Stimulated activated CD8-positive, alpha-beta memory T cell treated with anti-CD3 and anti-CD28 coated beads, Interleukin-4, amount 100 ng/mL, for 1 hour (primary cell): ENCODE measurements at places on chromosomes 4 and X.

- DNase-seq = no peak
These were observed 235.6 kb upstream of the HHIP start for GRCh38 chr4:144410230-144410783.

DNA sequence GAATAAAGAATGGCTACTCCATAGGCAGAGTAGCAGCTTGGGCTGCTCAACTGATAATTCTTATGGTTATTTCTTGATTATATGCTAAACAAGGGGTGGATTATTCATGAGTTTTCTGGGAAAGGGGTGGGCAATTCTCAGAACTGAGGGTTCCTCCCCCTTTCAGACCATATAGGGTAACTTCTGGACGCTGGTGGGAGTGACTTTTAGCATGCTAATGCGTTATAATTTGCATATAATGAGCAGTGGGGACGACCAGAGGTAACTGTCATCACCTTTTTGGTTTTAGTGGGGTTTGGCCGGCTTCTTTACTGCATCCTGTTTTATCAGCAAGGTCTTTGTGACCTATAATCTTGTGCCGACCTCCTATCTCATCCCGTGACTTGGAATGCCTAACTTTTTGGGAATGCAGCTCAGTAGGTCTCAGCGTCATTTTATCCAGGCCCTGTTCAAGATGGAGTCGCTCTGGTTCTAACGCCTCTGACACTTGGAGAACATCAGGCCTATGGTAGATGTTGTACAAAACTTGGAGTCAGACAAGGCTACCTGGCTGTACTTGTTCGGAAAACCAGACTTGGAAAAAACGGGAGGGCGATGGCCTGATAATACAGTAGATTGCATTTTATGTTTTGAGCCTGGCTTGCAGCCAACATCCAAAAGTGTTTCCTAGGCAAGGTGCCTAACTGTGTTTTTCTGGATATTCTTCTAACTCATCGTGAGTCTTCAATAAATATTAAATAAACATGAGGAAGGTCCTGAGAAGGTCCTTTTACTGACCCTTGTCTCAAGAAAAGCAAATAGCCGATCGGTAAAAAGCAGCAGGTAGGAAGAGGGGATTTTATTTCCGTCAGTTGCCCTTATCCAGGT, 1.8 kb upstream of the TMEM164 start:
- no peak for DNase-seq

GRCh38 chr4:7779432-7779768, 160.3 kb downstream of the AFAP1 start:
- no peak for DNase-seq

DNA sequence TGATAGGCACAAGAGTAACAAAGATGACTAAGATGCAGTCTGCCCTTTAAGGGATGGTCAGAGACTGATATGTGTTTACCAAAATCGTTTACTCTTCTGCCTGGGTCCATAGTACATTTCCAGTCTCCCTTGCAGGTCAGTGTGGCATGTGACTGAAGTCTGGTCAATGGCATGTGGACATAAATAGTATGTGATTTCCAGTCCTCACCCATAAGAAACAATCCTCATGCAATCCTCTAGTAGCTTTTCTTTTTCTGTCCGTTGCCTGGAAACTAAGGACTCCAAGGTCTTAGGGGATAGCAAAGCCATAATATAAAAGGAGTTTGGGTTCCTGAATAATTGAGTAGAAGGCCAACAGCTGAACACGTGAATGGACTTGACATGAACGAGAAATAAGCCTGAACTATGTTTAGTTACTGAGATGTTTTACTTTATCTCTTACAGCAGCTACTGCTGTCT, 1.1 kb downstream of the SLC9B2 start:
- DNase-seq = no peak

GRCh38 chr4:76830964-76831703, 66.8 kb downstream of the SOWAHB start:
- DNase-seq = no peak

DNA sequence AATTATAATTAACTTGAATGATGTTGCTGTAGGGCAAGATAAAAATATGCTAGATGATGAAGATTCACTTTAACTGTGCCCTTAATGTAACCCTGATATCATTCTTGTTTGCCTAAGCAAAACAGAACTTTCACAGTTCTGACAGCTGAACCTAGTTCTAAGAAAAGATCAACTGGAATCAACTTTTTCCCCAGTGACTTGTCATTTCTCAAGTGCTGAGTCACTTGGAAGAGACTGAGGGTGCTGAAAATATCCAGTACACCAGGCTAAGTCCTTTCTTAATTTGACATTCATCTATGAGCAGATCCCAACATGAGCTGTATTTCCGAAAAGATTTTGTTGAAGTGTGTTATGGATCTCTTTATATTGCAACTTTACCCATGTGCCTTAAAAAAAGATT, 140.4 kb downstream of the MID1IP1 start:
- no peak for DNase-seq

DNA sequence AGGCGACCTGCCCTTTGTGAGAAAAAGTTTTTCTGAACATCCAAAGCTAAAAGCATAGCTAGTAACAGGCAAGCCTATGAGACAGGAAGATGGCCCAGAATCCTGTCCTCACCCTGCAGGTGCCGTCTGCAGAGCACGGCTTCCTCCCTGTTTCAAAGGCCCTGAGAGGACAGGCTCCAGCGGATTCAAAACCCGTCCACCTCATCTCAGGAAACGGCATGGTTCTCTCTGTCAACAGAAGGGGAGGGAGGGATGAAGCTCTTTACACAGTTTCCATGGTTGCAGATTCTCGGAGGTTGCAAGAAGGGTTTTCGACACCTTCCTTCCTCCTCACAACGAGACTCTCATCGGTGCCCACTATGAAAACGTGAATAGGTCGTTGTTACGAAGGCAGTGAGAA, 8.3 kb downstream of the PPP2R3B start:
- no peak for DNase-seq

- no peak for DNase-seq
These were observed 63.2 kb upstream of the TNIP3 start for GRCh38 chr4:121227341-121227792.

DNA sequence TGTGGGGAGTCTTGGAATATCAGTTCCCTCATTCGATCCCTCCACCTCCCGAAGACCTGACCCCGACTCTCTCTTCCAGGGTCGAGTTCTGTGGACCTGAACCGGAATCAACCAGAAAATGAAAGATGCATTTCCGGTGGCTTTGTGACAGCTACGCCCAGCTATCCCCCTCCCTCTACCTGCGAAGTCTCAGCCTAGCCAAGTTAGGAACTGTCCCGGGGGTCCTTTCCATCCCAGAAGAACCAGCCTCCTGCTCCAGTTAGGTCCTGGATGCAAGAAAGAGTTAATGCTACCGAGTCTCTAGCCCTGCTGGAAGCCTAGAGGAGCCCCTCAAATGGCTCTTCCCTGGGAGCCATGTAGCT, 13.4 kb upstream of the ETDC start:
- DNase-seq = no peak

DNA sequence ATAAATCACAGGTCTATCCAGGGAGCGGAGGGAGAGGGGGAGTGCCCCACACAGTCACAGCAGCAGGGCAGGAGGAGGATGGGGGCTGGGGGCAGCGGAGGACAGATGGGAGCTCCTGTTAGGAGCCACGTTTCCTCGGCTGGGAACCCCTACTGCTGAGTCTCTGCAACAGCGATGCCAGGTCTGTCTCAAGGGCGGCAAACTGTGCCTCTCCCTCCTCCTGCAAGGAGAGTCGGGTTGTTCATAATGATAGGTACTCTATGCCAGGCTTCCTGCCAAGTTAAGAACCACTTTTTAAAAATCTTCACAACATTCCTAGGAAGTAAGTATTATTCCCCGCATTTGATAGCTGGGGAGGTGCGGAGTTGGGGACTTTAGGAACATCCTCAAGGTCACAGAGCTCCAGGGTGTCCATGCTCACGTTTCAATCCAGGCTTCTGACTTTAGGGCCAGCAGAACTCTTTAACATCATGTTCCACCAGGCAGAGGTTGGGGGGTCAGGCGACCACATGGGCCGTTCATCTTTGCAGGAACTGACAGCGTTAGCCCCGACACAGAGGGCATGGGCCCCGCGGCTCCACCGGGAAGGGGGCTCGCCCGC, 98.3 kb upstream of the MAML3 start:
- DNase-seq = no peak

DNA sequence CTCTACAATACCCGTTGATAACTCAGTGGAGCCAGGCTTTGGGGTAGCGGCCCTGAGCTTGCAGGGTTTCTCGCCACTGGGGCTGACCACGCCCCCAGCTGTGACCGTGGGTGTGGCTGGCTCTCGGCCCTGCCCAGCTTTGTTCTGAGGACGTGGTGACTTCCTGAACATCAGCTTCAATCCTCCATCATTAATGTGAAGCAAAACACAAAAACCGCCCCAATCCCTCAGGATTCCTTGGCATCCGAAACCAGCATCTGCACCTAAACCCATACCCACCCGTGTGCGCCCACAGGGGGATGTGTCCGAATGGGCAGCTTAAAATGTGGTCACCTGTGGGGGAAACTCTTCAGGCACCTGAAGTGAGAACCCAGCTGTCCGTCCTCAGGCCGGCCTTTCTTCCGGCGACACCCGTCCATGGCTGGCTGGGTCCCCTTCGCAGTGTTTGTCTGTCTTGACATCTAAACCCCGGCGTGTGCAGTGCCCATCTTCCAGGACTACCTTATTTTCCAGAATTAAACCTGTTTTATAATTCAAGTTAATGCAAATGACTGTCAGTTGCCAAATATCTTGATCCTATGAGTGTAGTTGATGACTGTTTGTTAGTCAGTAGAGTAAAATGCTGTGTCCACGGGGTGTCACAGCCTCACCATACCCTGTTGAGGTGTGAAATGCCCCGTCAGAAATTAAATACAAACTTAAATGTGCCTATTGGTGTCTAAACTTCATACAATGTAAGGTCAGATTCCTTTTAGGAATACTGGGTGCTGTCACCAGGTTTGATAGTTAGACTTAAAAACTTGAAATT, 27.3 kb downstream of the NELFA start:
- DNase-seq = no peak

DNA sequence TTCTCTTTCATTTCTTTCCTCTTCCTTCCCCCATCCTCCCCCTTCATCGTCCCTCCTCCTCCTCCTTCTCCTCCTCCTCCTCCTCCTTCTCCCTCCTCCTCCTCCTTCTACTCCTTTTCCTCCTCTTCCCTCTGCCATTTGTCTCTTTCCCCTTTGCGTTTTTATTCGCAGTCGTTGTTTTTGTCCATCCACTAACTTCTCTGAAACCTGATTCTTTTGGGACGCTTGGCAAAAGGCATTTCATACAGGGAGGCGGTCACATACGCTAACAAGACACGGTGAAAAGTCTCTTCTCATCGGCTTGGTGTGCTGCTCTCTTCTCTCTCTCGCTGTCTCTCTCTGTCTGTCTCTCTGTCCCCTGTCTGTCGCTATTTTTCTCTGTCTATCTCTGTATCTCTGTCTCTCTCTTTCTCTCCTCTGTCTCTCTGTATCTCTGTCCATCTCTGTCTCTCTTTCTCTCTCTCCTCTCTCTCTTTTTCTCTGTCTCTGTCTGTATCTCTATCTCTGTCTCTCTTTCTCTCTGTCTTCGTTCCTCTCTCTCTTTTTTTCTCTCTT, 5.4 kb upstream of the SHOX start:
- DNase-seq = no peak

DNA sequence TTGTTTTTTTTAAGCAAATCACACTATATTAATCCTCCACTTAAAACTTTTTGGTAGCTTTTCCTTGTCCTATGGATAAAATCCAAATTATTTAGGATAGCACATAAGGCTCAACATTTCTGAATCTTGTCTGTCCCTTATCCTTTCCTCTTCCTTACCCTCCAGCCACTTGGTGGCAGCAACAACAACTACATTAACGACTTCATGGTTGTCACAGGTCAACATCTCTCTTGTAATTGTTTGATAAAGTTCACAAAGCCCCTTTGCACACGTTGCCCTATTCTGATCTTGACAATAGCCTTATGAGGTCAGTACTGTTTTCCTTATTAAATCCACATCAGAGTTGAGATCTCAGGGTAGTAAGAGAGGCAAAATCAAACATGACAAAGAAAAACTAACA, 269.0 kb upstream of the PABPC4L start:
- no peak for DNase-seq

GRCh38 chr4:1599491-1600210, 84.5 kb downstream of the FAM53A start:
- DNase-seq = no peak

DNA sequence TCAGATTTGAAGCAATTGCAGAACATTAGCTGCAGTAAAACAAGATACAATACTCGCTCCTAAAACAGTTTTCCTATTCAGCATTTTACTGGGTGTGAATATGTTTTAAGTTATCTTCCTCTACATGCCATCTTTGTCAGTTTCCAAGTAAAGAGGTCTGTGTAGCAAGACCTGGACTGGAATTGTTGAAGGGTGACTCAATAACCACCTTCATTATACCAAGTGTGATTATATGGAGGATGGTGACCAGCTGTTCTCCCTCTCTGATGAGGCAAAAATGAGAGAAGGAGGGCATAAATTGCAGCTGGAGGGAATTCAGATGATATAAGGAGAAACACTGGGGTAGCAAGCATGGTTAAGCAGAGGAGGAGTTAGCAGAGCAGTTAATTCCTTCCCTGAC, 922.1 kb upstream of the SLIT2 start:
- no peak for DNase-seq

GRCh38 chrX:27715610-27716009, 92.2 kb upstream of the MAGEB10 start:
- no peak for DNase-seq

- DNase-seq = no peak
These were observed 35.2 kb downstream of the EVC start for GRCh38 chr4:5746250-5746649.

DNA sequence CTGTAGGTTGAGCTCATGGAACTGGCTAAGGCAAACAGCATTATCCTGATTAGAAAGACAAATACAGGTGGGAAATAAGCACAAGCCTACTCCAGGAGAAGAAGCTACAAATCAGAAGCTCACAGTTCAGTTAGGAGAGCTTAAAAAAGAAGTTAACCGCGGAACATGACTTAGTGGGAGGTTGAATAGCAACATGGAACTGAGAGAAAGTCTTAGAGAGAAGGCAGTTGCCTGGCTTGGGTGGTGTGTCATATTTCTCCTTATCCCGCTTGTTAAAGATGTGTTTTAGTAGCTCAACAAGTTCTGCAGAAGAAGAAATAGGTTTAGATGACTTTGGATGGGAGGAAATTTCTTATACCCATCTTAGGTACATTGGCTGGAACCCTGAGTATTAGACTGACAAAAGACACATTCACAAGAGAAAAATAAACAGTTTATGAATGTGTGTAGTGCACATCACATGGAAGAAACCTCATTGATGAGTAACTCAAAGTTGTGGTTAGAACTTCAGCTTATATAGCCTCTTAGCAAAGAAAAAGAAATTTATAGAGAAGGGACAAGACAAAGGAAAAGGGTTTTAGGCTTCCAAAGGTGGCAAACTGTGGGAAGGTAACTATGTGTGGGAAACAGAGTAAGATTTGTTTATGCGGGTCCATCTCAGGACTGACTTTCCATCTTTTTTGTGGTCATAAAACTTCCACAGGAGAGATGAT, 37.4 kb upstream of the RXFP1 start:
- DNase-seq = no peak

DNA sequence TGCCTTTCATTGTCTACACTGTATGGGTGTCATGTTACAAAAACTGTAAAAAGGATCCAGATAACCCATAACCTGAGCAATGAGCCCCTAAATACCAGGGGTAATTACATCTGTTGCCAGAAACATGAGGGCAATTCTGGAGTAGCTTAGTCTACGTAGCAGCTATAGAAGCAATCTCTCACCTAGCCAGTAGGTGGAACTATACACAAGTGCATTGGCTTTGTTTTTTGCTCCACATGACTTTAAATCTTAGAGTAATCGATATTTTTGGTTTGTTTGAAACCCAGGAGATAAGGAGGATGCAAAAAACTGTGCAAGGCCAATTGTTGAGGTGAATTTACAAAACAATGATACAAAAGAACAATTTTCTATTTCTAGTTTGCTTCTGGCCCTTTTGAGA, 57.5 kb downstream of the GPR82 start:
- DNase-seq = no peak

GRCh38 chrX:46860557-46860956, 23.7 kb downstream of the RP2 start:
- no peak for DNase-seq
